Heart left ventricle (tissue), 16 donors: ENCODE measurements at places on chromosomes 5 and 9. TPM values are rescaled to one million over a fixed set of nuclear protein-coding genes. Genes with fewer than 3 reads are reported as not detected.

DNA sequence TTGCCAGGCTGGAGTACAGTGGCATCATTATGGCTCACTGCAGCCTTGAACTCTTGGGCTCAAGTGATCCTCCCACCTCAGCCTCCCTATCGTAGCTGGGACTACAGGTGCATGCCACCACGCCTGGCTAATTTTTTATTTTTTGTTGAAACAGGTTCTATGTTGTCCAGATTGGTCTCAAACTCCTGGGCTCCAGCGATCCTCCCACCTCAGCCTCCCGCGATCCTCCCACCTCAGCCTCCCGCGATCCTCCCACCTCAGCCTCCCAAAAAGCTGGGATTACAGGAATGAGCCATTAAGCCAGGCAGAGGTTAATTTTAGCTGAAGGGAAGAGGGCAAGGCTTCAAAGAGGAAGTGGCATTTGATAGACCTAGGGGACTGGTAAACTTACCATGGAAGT is 32.8 kb upstream of the CCNB1 start:
- DNase-seq = no peak

ZFAND5 gene
- 141 TPM for total RNA-seq

- peak; percentile 58 for DNase-seq
Observed at GRCh38 chr5:142716963-142717362, 31.1 kb upstream of the FGF1 start.

GRCh38 chr5:105350486-105351140 is 1788.0 kb upstream of the NUDT12 start:
- no peak for DNase-seq

GRCh38 chr5:139387611-139388197 is 2.0 kb downstream of the MZB1 start:
- DNase-seq = peak; percentile 21

- DNase-seq = no peak
Observed at GRCh38 chr5:139593716-139594319, 32.7 kb downstream of the UBE2D2 start.

DNA sequence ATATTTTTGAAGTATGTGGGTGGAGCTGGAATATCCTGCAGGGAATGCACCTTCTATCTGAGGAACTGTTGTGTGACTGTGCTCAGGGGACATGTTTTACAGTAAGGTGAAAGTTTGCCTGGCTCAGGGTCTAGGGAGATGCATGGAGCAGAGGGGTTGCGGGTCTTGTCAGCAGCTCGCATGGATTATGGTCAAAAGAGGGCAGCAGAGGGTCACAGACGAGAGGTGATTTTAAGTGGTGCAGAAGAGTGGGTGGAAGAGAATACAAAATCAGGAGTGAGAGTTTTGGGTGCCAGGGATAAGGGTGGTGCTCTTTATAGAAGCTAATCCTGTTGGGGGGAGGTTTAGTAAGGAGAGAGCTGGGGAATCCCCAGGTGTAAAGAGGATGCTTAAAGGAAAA is 53.5 kb upstream of the GRIN3A start:
- no peak for DNase-seq
